ENCODE measurements at places on chromosomes 13 and 19.

DNA sequence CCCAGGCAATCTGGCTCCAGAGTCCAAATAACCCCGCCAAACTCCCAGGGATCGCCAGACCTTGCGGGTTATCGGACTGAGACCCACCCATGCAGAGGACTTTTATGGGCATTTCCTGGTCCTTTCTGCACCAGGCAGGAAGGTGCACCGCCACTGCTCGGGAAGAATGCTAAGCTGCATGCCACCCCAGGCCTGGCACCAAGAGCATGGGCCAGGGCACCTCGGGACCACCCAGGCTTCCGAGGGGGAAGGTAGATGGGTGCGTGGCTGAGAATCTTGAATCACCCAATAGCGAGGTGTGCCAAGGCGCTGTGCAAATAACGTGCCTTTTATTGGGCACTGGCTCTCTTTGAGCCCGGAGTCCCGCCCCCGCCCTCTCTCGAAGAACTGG is 422 bp upstream of the ZNF575 start:
- no peak for DNase-seq

DNA sequence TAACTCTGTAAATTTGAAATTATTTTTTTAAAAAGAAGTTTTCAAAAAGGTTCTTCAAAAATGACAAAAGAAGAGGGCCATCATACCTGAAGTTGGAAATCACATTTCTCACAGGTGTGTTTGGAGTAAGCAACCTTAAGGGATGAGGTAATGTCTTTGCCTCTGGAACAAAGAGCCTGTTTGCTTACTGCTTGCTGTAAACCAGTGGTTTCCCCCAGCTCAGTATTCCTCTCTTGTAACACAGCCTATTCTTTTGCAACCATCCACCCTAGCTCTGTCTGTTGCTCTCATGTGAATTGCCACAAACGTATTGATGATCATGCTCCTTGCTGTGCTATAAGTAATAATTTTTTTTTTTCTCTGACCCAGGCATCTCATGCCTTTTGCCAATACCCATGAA is 38.1 kb downstream of the UCHL3 start:
- DNase-seq: no peak

DNA sequence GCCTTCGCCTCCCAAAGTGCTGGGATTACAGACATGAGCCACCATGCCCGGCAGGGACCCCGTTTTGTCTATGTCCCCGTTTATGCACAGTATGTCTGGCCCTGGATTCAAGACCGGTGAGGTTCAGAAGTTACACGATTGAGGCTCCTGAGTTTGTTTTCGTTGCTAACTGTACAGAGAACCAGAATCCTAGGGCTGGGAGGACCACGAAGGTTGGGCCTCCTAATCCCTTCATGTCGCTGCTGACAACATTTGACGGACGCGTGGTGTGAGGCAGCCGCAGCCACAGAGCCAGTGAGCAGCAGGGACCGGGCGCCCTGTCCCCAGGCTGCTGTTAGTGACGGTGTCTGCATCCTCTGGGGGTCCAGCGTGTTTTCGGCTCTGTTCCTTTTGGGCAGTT is 91.4 kb downstream of the ATP11A start:
- DNase-seq: no peak

DNA sequence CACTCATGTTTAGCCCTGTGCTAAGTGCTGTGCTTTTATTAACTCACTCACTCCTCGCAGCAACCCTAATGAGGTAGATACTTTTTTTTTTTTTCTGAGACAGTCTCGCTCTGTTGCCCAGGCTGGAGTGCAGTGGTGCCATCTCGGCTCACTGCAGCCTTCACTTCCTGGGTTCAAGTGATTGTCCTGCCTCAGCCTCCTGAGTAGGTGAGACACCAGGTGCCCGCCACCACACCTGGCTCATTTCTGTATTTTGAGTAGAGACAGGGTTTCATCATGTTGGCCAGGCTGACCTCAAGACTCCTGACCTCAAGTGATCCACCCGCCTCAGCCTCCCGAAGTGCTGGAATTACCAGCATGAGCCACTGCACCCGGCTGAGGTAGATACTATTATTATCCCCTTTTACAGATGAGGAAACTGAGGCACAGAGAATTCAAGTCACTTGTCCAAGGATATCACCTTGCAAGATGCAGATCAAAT is 2.5 kb downstream of the ITPKC start:
- no peak for DNase-seq

- no peak for DNase-seq
Measured at GRCh38 chr19:15418231-15418578, 583 bp downstream of the AKAP8L start.

DNA sequence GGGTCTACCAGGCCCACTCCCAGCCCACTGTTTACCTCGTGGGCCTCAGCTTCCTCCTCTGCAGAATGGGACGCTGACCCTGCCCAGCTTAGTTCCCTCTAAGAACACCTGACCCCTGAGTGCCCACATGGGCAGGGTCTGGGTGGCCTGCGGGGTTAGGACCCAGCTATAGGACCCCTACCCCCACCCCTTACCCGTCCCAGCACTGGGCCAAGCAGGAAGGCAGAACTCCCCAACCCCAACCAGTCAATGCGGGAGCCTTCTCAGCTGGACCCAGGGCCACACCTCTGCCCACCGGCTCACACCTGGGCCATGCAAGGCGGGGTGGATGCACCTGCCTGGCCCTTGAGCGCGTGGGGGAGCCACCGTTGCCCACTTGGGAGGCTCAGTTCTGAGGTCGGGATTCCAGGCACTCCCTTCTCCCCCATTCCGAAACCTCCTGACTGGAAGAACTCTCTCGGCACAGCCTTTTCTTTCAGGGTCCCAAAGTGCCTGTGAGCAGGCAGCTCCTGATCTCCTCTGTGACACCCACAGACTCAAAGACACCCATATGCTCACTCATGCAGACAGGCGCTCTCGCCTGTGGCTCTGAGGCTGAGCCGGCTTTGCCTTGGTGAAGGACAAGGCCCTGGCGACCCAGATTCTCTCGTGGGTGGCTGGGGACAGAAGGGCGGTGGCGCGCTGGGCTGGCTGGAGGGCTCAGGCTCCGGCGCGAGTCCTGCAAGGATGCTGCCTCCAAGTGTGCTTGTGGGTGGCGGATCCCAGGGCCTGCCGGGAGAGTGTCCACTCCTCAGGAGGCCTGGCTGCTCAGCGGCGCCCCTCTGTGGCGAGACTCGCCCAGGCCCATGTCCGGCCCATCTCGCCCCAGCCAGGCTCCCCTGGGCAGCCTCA is 27.9 kb upstream of the PARP4 start:
- DNase-seq: no peak

All from GM04503 (cell line).